ENCODE measurements at places on chromosomes 7 and 10. TPM values are rescaled to one million over a fixed set of nuclear protein-coding genes. Genes with fewer than 3 reads are reported as not detected.

Gene TAS2R41
- total RNA-seq, result not detected

DNA sequence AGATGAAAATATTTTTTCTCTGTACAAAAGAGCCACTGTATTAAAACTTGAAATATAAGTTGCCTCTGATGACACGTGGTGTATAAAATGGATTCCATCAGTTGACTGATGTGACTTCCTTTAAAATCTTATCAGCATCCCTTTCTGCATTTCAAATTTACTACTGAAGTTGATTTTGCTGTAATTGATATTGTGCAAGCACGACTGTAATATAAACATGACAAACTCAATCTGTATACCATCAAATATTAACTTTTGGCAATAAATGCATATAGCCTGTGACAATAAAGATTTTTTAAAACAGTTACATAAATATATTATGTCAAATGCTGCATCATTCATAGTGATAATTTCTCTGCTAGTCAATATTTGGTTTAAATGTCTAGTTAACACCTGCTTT, 7.8 kb downstream of the PAPSS2 start:
- no peak for DNase-seq

GRCh38 chr7:12158334-12159060, 52.6 kb upstream of the TMEM106B start:
- DNase-seq, result no peak

Gene IKZF1
- total RNA-seq, result 15.2 TPM

DNA sequence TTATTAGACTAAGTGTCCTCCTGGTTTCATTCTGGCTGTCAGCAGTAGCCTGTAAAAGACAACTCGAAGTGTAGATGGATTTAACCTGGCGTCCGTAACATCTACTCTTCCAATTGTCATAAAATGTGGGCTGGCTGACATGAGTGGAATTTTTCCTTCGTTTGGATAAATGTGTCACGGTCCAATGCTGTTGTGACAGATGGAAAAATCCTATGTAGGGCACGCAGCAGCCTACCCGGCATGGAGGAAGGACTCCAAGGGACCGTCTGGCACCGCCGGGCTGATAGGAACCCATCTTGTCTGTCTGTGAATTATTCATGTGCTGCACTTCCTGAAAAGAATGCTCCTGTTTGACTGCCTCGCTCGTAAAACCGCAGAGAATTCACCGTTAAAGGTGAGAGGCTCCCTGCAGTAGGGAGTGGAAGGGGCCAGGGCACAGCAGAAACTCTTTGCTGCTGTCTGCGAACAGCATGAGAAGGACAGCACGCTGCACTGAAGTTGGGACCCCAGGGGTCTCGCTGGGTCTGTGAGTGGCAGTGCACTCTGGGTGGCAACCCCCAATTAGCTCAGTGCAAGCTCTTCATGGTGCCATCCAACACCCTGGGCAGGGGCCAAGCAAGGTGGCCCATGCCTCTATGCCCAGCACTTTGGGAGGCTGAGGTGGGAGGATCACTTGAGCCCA, 1.6 kb upstream of the ORAI2 start:
- no peak for DNase-seq

Gene ASB10
- total RNA-seq, result not detected

Gene MYL10
- not detected for total RNA-seq

GRCh38 chr7:68725843-68726785, 872.2 kb upstream of the AUTS2 start:
- no peak for DNase-seq

DNA sequence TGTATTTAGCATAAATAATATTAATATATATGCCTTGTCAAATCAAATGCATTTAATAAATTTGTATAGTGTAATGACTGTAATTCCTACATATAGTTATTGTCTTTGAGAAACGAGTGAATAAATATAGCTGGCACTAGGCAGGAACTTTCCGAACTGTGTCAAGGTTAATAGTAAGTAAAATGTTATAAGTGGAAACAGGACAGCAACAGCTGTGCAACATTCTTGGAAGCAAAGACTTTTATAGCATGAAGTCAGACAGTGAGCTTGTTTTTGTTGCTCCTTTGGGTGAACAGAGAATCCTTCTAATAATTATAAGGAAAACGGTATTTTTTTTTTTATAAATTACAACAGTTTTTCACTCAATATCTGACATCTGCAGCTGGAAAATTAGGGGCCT, 14.0 kb upstream of the EXOC6 start:
- DNase-seq, result no peak

Gene CNNM1
- 1.1 TPM for total RNA-seq

DNA sequence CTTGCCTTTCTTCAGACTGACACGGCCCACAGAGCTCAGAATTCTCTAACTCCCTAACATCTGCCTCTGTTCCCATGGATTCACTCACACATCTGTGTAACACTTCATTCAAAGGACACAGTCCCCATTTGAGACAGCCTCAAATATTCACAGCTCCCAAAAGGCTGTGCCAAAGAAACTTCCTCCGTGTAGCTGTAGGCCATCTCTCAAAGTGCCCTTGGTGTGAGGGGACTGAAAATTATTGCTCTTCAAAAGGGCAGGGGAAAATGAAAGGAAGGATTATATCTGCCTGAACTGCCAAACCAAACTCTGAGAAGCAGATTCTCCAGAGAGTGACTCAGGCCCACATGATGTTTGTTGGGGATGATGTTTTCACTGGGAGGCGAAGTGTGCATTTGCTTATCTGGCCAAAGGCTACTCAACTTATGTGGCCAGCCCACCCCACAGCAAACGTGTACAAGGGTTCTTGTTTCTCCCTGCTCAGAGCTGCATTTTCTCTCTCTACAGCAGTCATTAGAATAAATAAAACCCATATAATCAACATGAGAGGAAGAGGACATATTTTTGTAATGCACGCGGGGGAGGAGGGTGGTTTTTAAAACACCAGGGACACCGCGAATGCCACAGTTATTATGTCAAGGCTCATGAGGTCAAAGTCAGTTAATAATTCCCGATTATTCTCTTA, 302.4 kb upstream of the NFE2L3 start:
- DNase-seq, result no peak

GRCh38 chr7:147519062-147519461, 1071.5 kb upstream of the C7orf33 start:
- no peak for DNase-seq

Gene ZNF273
- 11.6 TPM for total RNA-seq

DNA sequence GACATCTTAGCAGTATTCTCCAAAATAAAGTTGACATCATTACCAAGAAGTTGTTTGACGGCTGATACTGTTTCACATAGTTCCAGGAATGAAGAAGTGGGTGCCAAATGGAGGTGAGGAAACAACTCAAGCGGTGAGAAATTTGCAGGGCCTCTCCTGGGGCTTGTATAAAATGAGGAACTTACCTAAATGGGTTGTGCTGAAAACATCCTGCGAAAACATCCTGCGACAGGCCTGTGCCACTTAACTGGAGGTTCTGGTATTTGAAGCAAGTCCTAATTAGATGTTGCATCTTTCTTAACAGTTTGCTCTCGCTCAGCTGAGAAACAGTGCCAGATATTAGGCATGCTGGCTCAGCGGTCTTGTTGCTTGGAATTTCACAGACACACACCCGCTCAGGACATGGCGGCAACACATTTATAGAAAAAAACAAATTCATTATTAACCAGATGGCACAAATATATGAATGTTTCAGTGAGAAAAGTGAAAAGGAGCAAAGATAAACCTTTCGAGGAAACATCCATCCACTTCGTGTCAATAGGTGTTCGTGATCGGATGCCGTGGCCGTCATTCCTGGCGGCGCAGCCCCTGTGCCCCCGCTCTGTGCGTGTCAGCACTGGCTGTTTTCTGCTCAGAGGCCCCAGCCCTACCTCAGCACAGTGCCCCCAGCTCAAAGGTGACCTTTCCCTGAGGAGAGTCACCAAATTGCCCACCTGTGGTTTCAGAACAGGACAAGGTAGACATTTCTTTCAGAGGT, 48.1 kb downstream of the CDC123 start:
- DNase-seq, result no peak

DNA sequence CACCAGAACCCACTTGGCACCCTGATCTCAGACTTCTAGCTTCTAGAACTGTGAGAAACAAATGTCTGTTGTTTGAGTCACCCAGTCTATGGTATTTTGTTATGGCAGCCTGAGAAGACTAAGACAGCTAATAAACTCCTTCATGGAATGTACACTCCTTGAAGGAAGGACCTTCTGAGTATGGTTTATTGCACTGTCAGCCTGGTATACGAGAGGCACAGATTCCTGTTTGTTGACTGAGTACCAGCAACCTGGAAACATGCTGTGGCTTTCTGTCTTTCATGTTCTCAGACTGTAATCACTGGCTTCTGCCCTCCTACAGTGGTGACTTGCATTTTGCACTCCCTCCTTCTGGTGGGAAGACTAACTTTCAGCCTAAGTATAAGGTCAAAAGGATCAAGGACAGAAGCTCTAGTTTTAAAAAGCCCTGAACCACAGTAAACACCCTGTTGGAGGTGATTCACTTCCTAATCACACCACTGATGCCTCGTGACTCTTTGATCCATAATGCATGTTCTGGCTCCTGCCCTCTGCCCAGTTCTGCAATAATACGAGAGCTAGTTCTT, 319.0 kb upstream of the NPSR1 start:
- DNase-seq, result no peak

DNA sequence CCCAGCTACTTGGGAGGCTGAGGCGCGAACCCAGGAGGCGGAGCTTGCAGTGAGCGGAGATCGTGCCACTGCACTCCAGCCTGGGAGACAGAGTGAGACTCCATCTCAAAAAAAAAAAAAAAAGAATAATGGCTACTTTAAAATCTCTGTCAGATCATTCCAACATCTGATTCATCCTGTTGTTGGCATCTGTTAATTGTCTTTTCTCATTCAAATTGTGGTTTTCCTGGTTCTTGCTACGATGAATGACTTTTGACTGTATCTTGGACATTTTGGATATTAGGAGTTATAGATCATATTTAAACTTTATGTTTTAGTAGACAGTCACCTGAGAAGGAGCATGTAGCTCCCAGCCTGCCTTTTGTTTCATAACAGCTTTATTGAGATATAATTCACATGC, 8.5 kb downstream of the TPST1 start:
- DNase-seq, result no peak

Gene AFAP1L2
- total RNA-seq, result 17.9 TPM

DNA sequence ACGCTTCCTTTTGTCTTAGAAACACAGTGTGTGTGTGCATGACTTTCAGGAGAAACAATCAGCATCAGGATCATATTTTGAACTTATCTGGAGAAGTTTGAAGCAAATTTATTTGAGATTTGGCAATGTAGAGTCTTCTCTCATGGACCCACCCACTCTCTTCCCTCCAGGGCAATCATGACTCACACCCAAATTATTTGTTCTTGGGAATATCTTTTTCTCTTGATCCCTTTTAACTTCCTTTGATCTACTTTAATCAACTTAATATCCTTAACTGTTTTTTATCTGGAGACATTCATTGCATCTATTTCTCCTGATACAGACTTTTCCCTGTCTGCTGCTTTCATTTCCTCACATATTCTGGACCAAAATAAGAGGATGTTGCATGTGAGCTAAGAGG, 1174.3 kb downstream of the GATA3 start:
- no peak for DNase-seq

Gene HABP2
- 0.23 TPM for total RNA-seq

GRCh38 chr7:17951742-17952254, 11.5 kb upstream of the SNX13 start:
- no peak for DNase-seq

Gene POU6F2
- 0.39 TPM for total RNA-seq

Gene C10orf143
- total RNA-seq, result 11.6 TPM

GRCh38 chr10:131819241-131820072, 81.4 kb upstream of the PPP2R2D start:
- DNase-seq, result peak; percentile 33

Gene LBX1
- not detected for total RNA-seq

DNA sequence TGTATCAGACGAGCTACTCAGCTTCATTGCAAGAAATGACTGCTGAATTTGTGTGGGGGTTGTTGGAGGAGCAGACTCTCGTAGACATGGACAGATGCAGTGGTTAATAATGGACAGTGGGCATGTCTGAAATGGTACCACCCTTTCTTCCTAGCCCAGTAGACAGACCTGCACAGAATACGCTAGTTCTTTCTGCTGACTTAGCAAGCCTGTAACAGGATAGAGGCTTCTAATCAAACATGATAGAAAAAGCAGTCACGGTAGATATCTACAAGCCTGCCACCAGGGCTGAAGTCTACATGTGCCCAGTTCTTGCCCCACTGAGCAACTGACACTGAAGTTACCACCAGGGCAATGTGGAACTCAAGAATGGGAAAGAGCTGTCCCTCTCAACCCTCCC, 188.0 kb downstream of the FANK1 start:
- no peak for DNase-seq

DNA sequence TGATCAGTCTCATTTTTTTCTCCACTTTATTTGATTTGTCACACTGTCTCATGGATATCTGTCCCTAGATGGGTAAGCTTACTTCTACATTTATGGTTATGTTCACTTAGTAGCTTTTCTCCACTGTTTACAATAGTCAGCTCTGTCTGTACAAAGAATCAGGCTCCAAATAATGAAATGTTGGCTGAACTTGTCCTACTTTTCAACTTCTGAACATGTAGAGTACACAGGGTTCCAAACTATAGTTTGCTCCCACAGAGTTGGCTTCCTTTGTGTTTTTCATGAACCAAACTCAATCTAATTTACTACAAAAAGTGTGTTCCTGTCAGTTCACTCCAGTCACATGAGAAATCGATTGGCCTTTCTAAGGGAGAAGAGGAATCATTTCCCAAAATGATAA, 175.0 kb downstream of the CCDC71L start:
- DNase-seq, result no peak

- DNase-seq, result no peak
These were observed 166.4 kb downstream of the PPP1R17 start for GRCh38 chr7:31853380-31853779.

DNA sequence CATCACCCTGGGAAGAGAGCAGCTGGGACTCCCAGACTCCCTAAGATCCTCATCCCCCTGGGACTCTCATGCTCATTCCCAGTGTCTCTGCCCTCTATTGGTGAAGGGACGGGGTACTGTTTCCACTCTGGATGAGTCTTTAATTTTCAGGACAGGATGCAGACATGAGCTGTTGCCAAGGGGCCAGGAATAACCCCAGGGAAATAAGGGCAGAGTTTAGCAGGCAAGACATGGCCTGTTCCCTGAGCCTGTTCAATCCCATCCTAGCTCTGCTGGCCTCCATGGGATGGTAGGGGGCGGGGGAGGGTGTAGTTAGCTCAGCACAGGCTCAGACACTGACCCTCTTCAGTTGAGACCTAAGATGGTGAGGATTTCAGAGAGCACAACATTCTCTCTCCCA, 14.0 kb downstream of the C10orf105 start:
- no peak for DNase-seq

DNA sequence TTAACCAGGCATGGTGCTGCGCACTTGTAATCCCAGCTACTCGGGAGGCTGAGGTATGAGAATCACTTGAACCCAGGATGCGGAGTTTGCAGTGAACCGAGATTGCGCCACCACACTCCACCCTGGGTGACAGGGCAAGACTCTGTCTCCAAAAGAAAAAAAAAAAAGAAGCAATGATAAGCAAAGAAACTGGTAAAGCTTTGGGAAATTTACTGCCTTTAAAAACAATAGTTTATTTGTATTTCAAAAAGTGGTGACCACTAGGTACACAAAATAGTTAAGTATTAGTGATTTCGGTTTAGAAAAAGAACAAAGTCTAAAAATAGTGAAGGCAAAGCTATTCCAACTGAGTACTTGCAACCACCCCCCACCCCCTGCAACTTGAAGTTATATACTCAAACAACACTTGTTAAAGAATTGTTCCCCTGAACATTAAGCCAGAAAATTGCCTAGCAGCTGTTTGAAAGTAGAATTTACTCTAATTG, 37.7 kb downstream of the MALSU1 start:
- DNase-seq, result no peak
